ENCODE measurements at places on chromosomes 1 and 21.

- no peak for DNase-seq
Measured at GRCh38 chr1:172581779-172582178, 48.8 kb downstream of the SUCO start.

GRCh38 chr1:53061123-53061858 lies 722 bp upstream of the PODN start:
- no peak for DNase-seq

DNA sequence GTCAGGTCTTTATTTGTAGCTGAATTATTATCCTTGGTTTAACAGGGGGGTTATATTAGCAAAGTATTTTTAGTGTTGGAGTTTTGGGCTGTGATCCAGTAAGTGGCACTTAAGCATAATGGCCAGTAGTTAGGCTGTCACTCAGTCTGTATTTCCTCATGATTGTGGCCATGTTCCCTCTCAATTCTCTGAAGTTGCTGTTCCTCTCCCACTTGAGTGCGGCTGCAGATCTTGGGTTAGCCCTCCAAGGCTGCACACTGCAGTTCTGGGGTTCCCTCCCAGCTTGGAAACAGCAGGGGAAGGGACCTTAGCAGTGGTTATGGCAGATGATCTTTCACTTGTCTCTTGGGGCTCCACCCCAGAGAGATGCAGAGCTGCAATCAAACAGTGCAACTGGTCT lies 23.2 kb upstream of the DENND1B start:
- DNase-seq: no peak

DNA sequence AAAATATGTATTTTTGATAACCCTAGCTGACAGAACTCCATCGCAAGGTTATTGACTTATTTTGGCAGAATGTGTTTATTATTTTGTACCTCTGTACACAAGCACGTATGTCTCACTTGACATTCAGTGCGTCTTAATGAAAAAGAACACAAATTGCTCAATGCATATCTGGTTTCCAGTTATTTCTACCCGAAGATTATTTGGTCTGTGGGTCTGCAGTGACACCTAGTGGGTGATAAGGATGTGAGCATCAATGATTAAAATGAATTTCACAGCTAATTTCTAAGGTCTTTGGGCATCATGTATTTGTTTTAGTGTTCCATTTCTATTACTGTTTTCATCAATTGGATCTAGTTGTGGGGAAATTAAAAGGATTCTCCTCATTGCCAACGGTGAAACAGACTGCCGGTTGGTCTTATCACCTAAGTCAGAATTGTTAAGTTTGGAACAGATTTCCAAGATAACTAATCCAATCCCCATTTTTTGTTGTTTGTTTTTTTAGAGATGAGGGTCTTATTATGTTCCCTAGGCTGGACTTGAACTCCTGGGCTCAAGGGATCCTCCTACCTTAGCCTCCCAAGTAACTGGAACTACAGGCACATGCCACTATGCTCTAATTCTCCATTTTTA lies 13.9 kb downstream of the DDX20 start:
- peak; percentile 25 for DNase-seq

DNA sequence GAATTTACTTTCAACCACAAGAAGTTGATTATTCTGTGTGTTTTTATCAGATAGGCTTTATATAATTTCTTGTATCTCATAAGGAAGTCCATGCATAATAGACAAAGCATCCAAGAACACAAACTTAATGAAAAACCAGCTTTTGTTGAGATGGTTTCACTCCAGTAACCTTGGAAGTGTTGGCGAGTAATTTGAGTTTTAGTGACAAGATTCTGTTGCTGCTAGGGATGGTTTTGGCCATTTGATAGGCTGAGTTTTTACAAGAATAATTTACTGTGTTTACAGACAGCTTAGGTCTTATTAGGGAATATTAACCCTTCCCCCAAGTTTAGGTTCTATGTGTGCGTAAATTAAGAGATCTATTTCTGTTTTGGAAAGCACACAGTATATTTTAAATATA lies 513.6 kb downstream of the USP25 start:
- no peak for DNase-seq

DNA sequence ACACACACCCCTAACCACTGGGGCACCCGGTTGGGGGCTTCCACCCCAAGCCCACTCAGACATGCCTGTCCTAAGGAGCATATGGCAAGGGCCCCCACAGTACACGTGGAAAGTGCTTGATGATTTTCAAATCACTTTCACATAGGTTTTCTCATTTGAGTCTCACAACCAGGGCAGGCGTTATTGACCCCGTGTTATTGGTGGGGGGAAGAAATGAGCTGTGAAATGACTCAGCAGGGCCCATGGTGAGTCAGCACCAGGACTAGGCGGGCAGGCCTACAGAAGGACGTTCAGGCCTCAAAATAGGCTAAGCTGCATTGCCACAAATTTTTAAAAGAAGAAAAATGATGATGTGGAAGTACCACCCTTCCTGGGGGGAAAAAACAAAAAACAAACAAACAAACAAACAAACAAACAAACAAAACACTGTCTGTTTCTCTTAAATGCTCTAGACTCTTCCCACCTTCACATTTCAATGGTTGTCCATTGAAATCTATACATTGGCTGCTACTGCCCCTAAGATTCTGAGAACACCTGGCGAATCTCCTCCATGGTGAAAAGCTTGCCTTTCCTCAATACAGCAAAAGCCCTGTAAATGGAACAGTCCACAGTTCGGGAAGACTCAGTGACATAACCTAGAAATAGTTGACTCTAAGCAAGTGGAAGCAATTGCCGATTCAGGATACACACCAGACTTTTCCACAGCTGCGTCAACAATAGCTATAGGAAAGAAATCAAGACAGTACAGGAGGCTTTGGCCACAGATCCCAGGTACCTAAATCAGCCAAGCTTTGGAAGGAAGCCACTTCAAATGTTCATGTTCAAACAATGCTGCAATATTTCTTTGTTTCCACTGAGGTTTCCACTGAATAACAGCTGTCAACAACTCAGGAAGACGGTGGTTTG lies 234.7 kb downstream of the TOMM20 start:
- DNase-seq: no peak

DNA sequence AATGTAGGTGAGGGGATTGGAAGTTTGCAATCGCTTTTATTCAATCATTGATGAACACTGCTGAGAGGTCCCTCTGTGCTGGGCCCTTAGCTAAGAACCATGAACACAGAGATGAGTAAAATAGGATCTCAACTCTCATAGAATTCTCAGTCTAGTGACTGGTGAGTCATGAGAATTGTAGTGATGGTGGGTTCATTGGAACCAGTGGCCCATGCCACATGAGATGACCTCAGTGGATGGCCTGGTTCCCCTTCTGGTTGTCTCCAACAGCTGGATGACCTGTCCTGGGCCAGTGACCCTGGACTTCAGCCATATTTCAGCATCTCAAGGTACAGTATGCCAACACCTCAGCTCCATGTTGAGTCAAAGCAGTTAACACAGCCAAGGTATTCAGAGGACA lies 21.3 kb upstream of the S100A10 start:
- DNase-seq: no peak

- no peak for DNase-seq
Measured at GRCh38 chr1:89532228-89532627, 7.6 kb downstream of the LRRC8B start.

- DNase-seq: no peak
Measured at GRCh38 chr1:228795596-228795995, 60.3 kb downstream of the RHOU start.

DNA sequence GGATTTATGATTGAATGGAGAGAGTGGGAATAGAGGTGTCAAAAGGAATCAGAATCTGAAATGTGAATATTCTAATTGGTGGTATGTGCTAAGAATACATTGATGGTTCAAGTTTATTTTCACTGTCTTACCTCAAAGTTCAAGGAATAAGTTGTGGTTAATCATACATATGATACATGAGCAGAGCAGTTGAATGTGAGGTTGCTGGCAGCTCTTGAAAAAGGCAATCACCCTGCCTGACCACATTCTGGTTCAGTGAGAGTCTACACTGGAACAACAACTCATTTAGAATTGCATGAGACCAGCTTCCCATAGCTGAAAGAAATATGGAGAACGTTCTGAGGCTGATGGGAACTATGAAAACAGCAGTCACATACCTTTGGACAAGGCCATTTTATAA lies 68.3 kb upstream of the ARHGAP29 start:
- DNase-seq: no peak

DNA sequence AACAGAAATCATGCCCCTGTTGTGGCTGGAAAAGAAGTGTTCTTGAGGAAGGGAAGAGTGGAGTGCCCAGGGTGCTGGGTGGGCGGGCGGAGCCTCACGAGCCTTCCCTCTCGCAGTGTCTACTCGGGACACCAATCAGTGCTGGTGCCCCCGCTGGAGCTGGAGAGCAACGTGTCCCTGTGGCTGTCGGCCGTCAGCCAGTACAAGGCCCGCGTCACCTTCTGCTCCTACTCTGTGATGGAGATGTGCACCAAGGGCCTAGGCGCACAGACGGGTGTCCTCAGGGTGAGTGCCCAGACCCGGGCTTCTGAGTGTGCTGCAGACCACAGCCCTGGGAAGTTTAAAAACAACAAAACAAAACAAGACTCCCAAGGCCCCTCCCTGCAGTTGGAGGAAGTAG lies 47.4 kb downstream of the S100B start:
- DNase-seq: no peak

GRCh38 chr1:147892731-147893214 lies 9.8 kb upstream of the GJA8 start:
- peak; percentile 7 for DNase-seq

DNA sequence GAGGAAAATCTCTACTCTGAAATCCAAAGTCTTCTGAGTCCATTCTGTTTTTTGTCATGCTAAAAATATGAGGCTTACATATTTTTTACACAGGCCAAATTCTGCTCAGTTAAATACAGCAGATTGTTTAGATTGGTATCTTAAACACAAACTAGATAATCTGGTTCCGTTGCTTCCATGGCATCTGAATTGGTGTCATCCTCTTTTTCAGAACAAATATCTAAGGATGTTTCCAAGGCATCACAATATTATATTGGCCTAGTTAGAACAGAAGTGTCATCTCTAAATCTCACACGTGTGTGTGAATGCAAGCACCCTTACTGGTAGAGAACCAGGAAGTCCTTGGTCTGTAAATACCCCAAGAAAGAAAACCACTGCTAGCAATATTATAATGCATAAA lies 151.2 kb downstream of the NRIP1 start:
- no peak for DNase-seq

- DNase-seq: no peak
Measured at GRCh38 chr1:223886516-223886921, 40.8 kb upstream of the TP53BP2 start.

DNA sequence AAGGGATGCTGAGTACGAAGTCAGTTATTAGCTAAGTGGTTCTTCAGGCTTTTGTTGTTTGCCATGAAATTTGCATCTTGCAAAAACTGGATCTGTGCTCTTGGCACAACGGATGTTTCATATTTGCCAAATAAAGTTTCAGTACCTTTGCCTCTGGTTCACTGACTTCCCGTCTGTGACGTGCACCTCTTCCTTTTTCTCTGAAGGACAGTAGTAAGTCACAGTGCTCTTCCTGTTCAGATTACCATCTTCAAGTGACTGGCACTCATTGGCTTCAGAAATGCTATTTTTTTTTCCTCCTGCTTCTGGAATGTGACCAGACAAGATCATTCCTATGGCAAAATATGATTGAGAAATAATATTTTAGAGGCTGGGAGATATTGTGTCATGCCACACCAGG lies 75.9 kb upstream of the GREM2 start:
- DNase-seq: no peak

GRCh38 chr1:32870615-32871363 lies at the start of gene FNDC5:
FNDC5 (minus strand) TSS chr1:32870912.
- no peak for DNase-seq

DNA sequence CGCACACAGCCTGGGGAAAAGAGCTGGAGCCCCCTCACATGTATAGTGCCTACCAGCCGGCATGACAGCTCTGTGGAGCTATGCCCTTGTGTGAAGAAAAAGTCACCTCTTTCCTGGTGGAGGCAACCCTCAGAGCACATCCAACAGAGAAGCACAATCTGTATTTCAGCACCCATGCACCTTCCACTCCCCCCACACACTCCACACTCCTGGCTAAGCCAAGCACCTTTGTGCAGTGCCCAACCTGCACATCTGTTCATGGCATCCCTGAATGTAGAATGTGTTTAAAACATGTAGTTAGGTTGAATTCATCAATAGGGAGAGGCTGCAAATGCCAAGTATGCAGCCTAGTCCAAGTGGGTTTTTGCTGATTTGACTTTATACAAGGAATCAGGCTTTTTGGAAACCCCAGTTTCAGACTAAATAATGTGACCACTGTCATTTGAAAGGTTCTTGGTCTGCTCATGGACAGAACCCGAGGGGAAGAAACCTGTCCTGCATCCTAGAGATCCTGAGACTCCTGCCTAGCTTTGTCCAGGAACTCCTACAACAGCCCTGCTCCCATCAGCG lies 197.1 kb downstream of the TOMM20 start:
- DNase-seq: no peak

DNA sequence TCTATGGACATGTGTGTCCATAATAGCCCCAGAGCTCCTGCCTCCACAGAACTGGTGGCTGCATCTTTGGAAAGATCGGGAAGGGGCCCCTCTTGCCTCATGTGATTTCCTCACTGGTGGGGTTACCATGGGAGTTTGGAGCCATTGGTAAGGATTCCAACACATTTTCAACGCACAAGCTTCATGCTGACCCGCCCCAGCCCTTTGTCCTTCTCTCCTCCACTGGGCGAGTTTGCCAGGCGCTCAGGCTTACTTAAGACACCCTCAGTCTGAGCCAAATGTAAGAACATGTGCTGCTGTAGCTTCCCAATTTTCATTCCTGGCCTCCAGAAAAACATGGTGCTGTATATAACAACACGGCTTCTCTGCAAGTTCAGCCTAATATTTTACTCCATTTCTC lies 72.4 kb downstream of the ATP5PO start:
- no peak for DNase-seq

Data from CD4-positive, alpha-beta T cell treated with Interferon gamma for 1 hour (primary cell).